ENCODE measurements at places on chromosomes 1 and 21.

DNA sequence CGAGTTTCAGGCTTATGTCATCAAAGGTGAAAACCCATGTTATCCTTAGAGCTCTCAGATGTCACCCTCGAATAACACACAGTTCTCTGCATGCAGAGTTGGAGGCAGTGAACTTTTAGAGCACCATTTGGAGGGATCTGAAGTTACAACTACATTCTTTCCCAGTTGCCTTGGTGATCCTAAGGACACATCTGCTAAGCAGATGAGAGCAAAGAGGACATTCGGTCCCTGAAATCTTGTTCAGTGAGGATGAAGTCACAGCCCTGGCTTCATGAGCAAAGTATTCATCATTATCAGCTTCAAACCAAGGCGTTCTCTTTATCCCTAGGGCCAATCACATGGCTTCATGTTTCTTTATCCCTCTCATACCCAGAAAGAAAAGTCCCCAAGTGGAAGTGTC, 23.1 kb upstream of the MCOLN2 start:
- no peak for DNase-seq

DNA sequence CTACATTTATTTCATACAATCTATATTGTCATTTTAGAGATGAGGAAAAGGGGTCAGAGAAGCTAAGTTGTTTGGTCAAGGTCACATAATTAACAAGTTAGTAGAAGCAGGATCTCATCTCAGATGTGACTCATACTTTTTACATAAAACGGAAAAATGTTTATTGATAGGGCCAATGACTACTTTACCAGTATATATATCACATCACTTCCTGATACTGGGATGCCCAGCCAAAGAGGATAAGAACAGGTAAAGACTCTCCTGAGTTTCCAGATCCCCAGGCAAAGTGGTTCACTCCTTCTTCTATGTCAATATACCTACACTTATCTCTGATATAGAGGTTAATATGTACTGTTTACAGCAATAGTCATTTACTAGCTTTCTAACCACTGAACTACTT, 21.0 kb downstream of the YIPF1 start:
- no peak for DNase-seq

GRCh38 chr1:228337711-228338520, 68.7 kb downstream of the TRIM11 start:
- no peak for DNase-seq

GRCh38 chr1:111593403-111594305, 25.9 kb upstream of the RAP1A start:
- no peak for DNase-seq

GRCh38 chr1:22207511-22208267, 64.8 kb upstream of the WNT4 start:
- DNase-seq, result no peak

DNA sequence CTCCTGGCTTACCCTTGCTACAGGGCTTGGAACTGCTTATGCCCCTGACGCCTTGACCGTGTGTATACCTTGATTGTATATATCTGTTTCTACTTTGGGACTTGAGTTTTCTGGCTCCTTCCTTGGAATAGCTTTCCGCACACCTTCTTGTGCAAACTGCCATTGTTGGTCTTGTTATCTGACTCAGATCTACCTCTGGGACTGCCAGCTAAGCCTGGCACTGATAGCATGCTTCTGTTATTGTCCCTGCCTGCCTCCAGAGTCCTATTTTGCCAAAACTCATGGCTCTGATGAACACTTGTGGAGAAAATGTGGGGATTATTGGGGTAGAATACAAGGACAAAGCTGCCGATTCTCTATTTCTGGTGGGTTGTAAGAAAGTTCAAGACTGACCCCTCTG, 15.4 kb downstream of the FMOD start:
- no peak for DNase-seq

DNA sequence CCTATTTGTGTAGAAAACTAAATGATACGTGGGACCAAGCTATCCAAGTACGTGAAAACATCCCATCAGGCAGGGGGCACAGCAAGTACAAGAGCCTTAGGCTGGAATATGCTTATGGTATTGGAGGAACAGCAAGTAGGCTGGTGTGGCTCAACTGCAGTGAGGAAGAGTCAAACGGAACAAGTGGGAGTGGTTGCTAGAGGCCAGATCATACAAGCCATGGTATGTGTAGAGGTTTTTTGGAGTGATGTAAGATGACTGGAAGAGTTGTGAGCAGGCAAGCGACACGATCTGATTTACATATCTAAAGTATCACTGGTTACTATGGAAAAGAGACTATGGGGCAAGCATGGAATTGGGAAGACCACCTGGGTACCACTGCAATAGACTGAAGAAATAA, 27.8 kb downstream of the ELK4 start:
- DNase-seq, result no peak

DNA sequence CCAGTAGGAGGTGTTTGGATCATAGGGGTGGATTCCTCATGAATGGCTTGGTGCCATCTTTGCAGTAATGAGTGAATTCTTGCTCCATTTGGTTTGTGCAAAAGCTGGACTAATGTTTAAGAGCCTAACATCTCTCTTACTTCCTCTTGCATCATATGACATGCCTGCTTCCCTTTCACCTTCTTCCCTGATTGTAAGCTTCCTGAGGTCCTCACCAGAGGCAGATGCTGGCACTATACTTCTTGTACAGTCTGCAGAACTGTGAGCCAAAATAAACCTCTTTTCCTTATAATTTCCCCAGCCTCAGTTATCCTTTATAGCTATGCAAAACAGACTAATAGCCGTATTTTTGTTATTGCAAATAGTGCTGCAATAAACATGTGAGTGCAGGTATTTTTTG, 8.1 kb downstream of the PRSS38 start:
- no peak for DNase-seq

- DNase-seq, result no peak
Observed at GRCh38 chr1:219461981-219462400, 150.9 kb downstream of the ZC3H11B start.

- DNase-seq, result no peak
Observed at GRCh38 chr1:28503117-28503516, 2.7 kb upstream of the RCC1 start.

DNA sequence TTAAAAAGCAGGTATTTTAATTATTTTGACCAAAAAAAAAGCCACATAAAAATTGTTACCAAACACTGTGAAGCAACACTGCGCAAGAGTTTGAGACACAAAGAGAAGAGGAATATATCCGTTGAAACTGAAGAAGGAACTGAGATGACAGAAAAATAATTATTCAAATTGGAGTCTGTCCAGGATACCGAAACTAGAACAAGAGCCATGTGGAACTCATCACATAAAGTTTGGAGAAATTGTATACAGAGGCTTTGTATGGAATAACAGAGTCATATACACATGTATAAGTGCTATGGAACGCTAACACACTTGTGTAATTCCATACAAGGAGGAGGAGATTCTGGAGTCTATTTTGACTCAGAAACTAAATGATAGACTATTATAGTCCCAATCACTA, 675.1 kb upstream of the ADGRL2 start:
- no peak for DNase-seq

- DNase-seq, result no peak
Observed at GRCh38 chr21:44349847-44350772, 3.3 kb upstream of the TRPM2 start.

DNA sequence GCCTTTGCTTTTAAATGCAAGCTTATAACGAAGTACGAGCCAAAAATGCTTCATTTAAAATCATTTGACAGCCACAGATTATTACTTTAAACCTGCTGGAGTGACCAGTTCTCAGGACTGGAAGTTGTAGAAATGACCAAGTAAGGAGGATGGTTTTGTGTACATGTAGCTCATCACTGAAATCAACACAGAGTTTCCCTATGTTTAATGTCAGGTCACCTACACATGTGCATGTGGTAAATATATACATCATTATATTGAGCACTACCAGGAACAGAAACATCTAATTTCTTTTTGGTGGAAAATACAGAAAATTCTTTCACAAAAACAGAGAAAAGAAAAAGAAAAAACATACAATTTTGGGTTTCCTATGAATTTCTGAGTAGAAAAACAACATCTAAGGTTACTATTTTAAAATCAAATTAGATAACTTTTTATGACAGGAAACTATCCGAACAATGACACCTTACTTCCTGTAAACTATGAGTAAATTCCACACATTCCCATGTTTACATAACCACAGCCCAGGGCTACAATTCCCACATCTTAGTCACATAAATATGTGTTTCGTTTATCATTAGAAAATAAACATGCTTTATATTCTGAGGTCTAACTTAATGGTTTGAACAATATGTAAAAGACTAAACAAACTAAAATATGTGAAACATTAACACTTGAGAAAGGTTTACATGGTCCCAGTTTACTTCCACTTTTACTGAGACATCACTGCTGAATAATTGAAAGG, 73.6 kb downstream of the ZNF281 start:
- no peak for DNase-seq

GRCh38 chr1:5670590-5671350, 321.5 kb downstream of the NPHP4 start:
- no peak for DNase-seq

DNA sequence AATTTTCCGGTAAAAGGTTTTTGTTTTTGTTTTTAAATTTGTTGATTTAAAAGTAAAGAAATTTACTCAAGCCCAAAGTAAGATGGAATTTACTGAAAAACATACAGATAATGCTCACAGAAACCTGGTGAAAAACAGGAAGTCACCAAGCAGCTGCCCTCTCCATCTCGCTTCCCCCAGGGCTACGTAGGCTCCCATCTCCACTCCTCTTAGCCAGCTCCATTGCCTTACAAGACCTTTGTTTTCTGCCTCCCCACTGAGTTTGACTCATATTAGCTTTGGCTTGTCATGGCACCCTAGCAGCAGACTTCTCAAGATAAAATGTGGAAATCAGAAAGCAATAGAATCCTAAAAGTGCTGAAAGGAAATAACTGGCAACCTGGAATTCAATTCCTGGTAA, 57.9 kb downstream of the PHTF1 start:
- no peak for DNase-seq

GRCh38 chr1:72557446-72558049, 275.2 kb upstream of the NEGR1 start:
- no peak for DNase-seq

DNA sequence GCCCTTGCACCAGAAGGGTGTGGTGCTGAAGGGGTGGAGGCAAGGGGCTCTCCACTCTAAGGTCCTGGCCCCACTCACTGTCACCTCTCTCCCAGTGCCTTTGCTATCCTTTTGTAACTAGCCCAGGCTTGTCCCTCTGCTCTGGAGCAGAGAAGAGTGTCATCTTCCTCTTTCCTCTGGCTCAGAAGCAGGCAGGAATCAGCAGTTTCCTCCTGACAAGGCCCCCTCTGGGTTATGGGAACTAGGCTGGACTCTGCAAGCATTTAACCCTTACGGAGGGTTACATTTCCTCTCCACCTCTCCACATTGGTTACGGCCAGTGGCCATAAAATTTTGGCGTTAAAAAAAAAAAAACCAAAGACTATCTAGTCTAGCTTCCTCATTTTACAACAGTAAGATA, 30.4 kb downstream of the PLXNA2 start:
- DNase-seq, result no peak

GRCh38 chr1:23964235-23964668, 4.6 kb downstream of the PNRC2 start:
- no peak for DNase-seq

DNA sequence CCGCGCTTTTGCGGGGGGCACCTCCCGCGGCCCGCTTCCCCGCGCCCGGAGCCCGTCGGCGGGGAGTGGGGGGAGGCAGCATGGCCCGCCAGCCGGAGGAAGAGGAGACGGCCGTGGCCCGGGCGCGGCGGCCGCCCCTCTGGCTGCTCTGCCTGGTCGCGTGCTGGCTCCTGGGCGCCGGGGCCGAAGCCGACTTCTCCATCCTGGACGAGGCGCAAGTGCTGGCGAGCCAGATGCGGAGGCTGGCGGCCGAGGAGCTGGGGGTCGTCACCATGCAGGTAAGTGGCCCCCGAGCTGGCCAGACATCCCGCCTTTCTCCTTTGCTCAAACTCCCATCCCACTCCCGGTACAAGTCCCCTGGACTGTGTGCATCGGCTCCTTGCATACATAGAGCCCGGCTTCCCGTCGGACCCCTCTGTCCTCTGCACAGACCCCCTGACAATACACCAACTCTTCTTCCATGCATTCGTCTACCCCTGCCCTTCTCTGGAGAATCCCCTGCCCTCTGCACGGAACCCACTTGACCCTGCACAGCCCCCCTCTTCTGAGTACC, 812 bp downstream of the CACHD1 start:
- peak; percentile 32 for DNase-seq

DNA sequence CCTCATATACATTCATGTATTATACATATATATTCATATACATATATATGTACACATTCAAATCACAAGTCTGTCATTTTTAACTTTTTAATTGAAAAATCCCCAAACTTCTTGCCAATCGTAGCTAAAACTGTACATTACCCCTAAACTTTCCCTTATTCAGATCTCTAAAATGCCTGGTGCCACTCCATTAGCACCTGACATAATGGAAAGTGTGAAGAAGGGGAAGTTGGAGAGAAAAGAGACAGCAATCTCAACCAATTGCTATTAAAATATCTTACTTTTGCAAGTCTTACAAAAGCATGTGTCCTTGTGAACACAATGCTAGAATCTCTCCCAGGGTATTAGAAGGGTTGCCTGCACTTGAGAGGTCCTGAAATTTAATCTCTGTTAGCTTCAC, 22.7 kb upstream of the PRKACB start:
- no peak for DNase-seq

DNA sequence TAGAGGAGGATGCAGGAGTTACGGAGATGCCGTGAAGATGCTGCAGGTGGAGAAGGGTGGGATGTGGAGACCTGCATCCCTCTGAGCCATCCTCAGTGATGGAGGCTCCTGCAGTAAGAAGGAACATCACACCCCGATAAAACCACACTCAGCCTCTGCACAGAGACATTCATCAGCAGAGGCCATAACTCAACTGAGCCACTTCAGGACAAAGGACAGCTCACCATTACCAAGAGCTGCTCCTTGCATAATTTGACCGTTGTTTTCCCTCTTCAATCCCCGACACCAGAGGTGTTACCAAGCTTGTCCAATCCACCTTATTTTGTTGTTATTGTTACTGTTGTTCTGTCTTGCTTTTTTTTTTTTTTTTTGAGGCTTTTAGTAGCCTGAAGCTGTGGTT, 543.9 kb downstream of the AJAP1 start:
- no peak for DNase-seq

DNA sequence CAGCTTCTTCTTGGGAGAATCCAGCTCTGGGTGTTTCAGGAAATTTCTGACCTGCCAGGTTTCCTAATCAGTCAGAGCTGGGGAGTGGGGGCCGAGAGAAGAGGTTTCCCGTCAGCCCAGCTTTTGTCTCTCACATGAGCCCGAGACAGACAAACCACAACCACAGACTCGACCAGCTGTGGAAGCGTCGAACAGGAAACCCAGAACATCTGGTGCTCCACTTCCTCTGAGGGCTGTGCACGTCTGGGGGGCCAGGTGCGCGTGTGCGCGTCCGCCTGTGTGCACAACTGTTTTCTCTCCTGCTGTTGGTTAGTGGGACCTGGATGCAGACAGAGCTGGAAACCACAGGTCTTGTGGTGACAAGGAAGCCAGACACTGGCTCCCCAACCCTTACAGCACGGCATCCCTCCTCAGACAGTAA, 113.0 kb upstream of the SLC25A33 start:
- peak; percentile 83 for DNase-seq

- no peak for DNase-seq
Observed at GRCh38 chr1:228830185-228830953, 95.1 kb downstream of the RHOU start.

- no peak for DNase-seq
Observed at GRCh38 chr1:245179706-245180105, 24.9 kb downstream of the KIF26B start.

GRCh38 chr1:104574620-104575019, 824.9 kb downstream of the AMY1C start:
- DNase-seq, result no peak

- no peak for DNase-seq
Observed at GRCh38 chr1:18192182-18192581, 84.6 kb downstream of the IGSF21 start.

GRCh38 chr1:229554886-229555621, 3.5 kb downstream of the ABCB10 start:
- DNase-seq, result no peak

Data from GM13976 (cell line).